ENCODE measurements at places on chromosomes 5 and 9. TPM values are rescaled to one million over a fixed set of nuclear protein-coding genes. Genes with fewer than 3 reads are reported as not detected.

ADGRD2 gene
- not detected for total RNA-seq

DNA sequence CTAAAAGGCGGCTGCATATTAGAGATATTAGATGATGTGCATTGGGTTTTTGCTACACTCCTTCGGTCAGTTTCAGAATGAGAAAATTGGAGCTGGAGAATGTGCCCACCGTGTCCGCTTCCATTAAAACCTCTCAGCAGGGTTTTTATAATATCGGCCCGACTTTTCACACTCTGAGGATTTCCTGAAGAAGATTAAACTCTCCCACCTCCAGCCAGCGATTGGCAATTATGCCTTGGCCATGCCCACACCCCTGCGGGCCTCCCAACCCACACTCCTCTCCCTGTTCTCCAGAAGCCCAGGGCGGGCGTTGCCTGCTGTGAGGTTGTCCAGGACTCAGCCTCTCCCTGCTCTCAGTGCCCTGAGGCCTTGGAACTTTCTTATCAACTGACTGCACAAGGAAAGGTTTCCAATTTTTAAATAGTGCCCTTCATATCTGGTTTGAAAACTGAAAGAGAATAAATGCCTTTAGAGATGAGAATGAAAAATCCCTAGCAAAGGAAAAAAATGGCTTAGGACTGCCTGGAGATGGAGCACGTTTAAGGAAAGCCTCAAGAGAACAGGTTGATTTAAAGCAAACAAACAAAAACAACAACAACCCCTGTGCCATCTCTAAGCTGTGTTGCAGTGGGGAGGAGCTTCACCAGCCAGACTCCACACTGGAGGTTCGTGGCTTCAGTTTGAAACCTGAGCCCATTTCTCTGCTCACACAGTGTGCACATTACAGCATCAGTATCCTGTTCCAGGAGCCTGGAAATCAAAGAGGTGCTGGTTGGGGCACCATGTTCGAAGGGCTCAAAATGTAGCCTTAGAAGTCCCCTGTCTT is 292.9 kb downstream of the NSG2 start:
- no peak overlapping the region for H3K27ac ChIP-seq
- no peaks in the 10 kb centered on the region for H3K36me3 ChIP-seq
- DNase-seq, result no peak
- H3K4me3 ChIP-seq, result no peak overlapping the region
- no peaks in the 10 kb centered on the region for H3K27me3 ChIP-seq

GRCh38 chr9:109319626-109320241 is 1.1 kb downstream of the EPB41L4B start:
- DNase-seq, result no peak
- no peaks in the 10 kb centered on the region for H3K36me3 ChIP-seq
- peaks cover 56% of the 10 kb centered on the region for H3K4me1 ChIP-seq
- no peaks in the 10 kb centered on the region for H3K27me3 ChIP-seq
- peak overlapping the region; percentile 85 for H3K4me3 ChIP-seq
- no peak overlapping the region for H3K27ac ChIP-seq

DNA sequence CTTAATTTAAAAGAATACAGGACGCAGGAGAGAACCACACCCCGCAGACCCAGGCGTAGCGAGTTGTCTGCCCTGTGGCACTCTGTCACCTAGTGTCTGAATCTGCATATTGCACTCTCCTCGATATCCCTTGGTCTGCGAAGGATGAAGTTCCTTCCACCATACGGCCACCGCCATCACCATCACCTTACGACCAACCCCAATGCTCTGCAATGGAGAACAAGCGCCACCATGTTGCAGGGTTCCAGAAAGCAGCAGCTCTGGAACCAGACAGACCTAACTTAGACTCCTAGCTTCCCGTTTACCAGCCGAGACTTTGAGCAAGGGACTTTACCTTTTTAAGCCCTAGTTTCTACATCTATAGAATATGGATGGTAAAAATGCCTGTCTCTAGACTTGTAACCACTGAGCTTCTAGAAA is 77.4 kb upstream of the DMRT1 start:
- no peaks in the 10 kb centered on the region for H3K36me3 ChIP-seq
- H3K27me3 ChIP-seq, result no peaks in the 10 kb centered on the region
- H3K4me3 ChIP-seq, result no peak overlapping the region
- peak; percentile 75 for DNase-seq

GRCh38 chr9:98563212-98563907 is 145.4 kb downstream of the GABBR2 start:
- DNase-seq, result no peak
- no peaks in the 10 kb centered on the region for H3K36me3 ChIP-seq
- H3K4me3 ChIP-seq, result no peak overlapping the region
- no peaks in the 10 kb centered on the region for H3K4me1 ChIP-seq

SLC45A2 gene
- not detected for total RNA-seq

GRCh38 chr5:154494036-154494435 is 16.0 kb upstream of the HAND1 start:
- no peaks in the 10 kb centered on the region for H3K36me3 ChIP-seq
- H3K27ac ChIP-seq, result no peak overlapping the region
- no peak overlapping the region for H3K4me3 ChIP-seq
- no peaks in the 10 kb centered on the region for H3K27me3 ChIP-seq

MSX2 gene
- not detected for total RNA-seq

DNA sequence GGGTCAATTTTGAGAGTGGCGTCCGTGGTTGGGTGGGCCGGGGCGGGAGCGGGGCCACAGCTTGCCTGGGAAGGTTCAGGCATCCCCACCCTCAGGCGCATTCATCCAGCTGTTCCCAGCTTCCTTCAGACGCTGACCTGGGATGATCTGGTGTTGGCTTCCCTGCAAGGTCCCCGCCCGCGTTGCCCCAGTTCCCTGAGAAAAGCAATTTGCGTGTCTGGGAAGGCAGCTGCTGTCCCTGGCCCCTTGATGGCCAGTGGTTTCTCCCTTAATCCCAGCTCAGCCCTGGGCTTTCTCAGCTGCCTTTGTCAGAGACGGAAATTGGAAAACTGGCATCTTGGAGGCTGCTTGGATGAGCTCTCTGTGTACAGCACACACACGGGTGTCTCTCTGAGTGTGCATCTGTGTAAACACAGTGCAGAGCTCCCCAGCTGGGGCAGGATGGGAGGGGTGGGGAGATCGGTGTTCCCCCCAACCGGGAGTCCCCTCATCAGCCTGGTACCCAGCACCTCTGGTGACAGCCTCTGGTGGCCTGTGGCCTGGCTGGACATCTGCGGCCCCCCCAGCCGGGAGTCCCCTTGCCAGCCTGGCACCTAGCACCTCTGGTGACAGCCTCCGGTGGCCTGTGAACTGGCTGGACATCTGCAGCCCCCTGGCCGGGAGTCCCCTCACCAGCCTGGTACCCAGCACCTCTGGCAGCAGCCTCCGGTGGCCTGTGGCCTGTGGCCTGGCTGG is 94.0 kb downstream of the COL5A1 start:
- no peak for DNase-seq
- no peak overlapping the region for H3K4me3 ChIP-seq
- H3K27me3 ChIP-seq, result peaks cover 29% of the 10 kb centered on the region
- H3K36me3 ChIP-seq, result no peaks in the 10 kb centered on the region

- H3K27me3 ChIP-seq, result no peaks in the 10 kb centered on the region
- no peaks in the 10 kb centered on the region for H3K36me3 ChIP-seq
These were observed 93.5 kb upstream of the EFNA5 start for GRCh38 chr5:107764282-107764681.

DNA sequence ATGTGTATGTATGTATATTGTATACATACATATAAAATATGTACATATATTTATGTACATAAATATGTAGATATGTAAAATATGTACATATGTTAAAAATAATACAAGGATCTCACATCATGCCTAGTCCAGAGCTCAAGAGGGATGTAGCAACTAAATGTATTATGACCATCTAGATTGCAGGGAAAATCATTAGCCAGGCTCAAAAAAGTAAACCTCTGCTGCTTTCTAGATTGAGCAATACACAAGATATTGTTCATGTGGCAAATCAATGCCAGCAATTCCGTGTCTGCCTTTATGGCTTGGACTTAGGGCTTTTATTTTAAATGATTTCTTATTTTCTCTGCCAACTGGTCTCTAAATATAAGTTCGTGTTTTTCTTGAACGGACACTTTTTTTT is 65.2 kb downstream of the RAI14 start:
- H3K4me3 ChIP-seq, result no peak overlapping the region
- H3K36me3 ChIP-seq, result no peaks in the 10 kb centered on the region
- no peak overlapping the region for H3K27ac ChIP-seq
- H3K27me3 ChIP-seq, result no peaks in the 10 kb centered on the region
- DNase-seq, result peak; percentile 27

GRCh38 chr5:175281714-175282113 is 162.3 kb downstream of the DRD1 start:
- H3K27me3 ChIP-seq, result no peaks in the 10 kb centered on the region
- H3K4me1 ChIP-seq, result no peaks in the 10 kb centered on the region
- H3K4me3 ChIP-seq, result no peak overlapping the region

DNA sequence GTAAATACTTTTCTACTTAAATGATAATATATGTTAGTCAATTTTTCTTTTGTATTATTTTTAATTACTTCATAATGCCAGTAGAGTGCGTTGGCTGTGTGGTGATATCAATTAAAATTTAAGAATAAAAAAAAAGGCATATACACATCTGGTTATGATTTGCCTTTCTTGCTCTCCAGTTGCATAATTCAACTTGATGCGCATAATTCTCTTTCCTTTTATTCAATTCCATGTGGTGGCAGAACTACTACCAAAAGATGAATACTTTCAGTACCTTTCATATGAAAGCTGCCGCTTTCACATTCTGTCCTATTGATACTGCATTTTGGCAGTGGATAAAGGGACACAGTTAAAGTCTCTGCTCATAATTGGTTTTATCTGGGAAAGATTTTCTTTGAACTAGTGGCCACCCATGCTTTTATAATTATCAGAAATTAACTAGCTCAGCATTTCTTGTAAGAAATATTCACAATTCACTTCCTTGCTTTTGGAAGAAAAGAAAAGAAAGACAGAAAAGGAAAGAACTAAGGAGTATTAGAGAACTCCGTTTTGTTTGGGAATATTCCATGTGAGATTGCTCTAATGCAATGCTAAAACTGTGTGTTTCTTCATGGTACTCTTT is 12.3 kb upstream of the ADGRV1 start:
- no peaks in the 10 kb centered on the region for H3K36me3 ChIP-seq
- no peak for DNase-seq
- peaks cover 8% of the 10 kb centered on the region for H3K4me1 ChIP-seq
- no peaks in the 10 kb centered on the region for H3K27me3 ChIP-seq
- no peak overlapping the region for H3K4me3 ChIP-seq

- H3K27me3 ChIP-seq, result no peaks in the 10 kb centered on the region
- H3K4me3 ChIP-seq, result no peak overlapping the region
- no peak overlapping the region for H3K27ac ChIP-seq
- no peak for DNase-seq
- no peaks in the 10 kb centered on the region for H3K4me1 ChIP-seq
These were observed 25.7 kb downstream of the SLC1A1 start for GRCh38 chr9:4515958-4516375.

MZB1 gene
- 0.31 TPM for total RNA-seq

GRCh38 chr5:68499987-68500386 is 284.4 kb downstream of the PIK3R1 start:
- no peak overlapping the region for H3K27ac ChIP-seq
- no peak for DNase-seq
- H3K27me3 ChIP-seq, result no peaks in the 10 kb centered on the region
- H3K4me3 ChIP-seq, result no peak overlapping the region
- H3K4me1 ChIP-seq, result no peaks in the 10 kb centered on the region
- H3K36me3 ChIP-seq, result no peaks in the 10 kb centered on the region

FIBCD1 gene
- not detected for total RNA-seq

- H3K4me3 ChIP-seq, result no peak overlapping the region
- no peak overlapping the region for H3K27ac ChIP-seq
- no peak for DNase-seq
- H3K27me3 ChIP-seq, result no peaks in the 10 kb centered on the region
- no peaks in the 10 kb centered on the region for H3K4me1 ChIP-seq
These were observed 69.0 kb upstream of the SNX2 start for GRCh38 chr5:122705851-122706250.

DNA sequence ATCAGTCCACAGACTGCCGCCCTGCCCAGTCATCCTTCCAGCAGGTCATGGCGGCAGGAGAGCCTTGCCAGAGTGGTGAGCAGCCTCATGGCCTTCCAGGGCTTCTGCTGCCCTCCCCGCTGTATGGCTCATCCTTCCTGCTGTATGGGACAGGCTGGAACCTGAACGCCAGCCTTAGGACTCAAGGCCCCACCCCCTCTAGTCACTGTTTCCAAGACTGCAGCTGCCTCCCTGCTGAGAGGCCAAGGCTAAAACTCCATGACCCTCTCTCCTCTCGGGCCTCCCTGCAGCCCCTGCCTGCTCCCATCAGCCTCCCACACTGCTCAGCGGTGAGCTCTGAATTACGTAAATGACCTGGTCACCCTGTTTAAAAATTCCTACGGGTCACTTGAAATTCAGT is 227.5 kb downstream of the AGTPBP1 start:
- H3K36me3 ChIP-seq, result no peaks in the 10 kb centered on the region
- H3K4me3 ChIP-seq, result no peak overlapping the region
- peaks cover 2% of the 10 kb centered on the region for H3K27me3 ChIP-seq
- H3K27ac ChIP-seq, result no peak overlapping the region

NXNL2 gene
- total RNA-seq, result not detected

SV2C gene
- not detected for total RNA-seq

PFN3 gene
- total RNA-seq, result not detected

GLDC gene
- total RNA-seq, result 115 TPM

GRCh38 chr9:14627513-14627912 is 65.7 kb downstream of the ZDHHC21 start:
- no peak for DNase-seq
- H3K4me1 ChIP-seq, result no peaks in the 10 kb centered on the region
- H3K27ac ChIP-seq, result no peak overlapping the region
- no peaks in the 10 kb centered on the region for H3K36me3 ChIP-seq
- H3K4me3 ChIP-seq, result no peak overlapping the region
- H3K27me3 ChIP-seq, result no peaks in the 10 kb centered on the region

DNA sequence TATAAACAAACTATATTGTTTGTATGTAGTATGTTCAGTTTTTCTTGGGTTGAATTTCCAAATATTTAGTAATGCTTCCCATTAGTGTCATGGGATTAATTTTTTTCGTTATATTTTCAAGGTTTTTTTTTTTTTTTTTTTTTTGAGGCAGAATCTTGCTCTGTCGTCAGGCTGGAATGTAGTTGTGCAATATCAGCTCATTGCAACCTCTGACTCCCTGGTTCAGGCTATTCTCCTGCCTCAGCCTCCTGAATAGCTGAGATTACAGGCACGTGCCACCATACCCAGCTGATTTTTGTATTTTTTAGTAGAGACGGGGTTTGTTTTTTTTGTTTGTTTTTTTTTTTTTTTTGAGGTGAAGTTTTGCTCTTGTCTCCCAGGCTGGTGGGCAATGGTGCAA is 10.6 kb downstream of the DDX46 start:
- no peak overlapping the region for H3K27ac ChIP-seq
- no peak overlapping the region for H3K4me3 ChIP-seq
- H3K4me1 ChIP-seq, result no peaks in the 10 kb centered on the region
- DNase-seq, result peak; percentile 31
- H3K36me3 ChIP-seq, result peaks cover 65% of the 10 kb centered on the region

All from HepG2 (cell line).